ENCODE measurements at places on chromosomes 3 and 15. TPM values are rescaled to one million over a fixed set of nuclear protein-coding genes. Genes with fewer than 3 reads are reported as not detected.
A peak's percentile ranks its signal among the peaks of the same experiment; 100 is the strongest.

GRCh38 chr3:46406788-46407611 lies at the start of the genes CCR5AS and CCRL2:
Gene CCR5AS (minus strand): TSS chr3:46407066.
Gene CCRL2 (plus strand): TSS chr3:46407259. CDS start chr3:46408080, 821 bp downstream.
- DNase-seq = no peak

GRCh38 chr3:136802481-136802996 lies 16.4 kb upstream of the SLC35G2 start:
- DNase-seq = no peak

DNA sequence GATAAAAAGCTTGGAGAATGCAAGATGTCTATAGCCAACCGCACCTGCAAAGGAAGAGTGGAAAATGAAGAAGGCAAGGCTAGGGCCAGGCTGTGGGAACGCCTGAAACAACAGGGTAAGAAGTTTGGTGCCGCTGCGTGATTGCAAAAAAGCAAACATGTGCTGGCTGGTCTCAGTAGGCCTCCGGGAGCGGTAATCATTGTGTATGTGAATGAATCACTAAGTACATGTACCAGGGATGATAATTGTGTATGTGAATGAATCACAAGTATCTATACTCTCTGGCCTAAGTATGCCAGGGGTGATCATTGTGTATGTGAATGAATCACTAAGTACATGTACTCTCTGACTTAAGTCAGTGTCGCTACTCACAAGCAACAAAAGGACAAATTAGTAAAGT lies 40.3 kb upstream of the PARL start:
- no peak for DNase-seq

DNA sequence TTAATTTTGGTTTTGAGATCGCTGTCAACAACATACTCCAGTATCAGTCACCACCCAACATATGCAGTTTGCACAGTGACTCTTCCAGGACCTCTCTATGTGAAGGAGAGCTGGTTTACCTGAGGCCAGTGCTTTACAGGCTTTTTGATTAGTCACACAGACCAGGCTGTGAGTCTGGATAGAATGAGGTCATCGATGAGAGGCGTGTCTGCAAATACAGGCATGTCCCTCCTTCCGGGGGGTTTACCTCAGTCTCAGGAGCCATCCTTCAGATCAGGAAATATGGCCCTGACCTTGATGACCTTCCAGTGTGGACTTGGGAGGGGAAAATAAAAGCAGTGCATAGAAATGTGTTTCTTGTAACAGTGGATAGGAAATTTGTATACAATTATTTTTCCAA lies 46.9 kb downstream of the KBTBD12 start:
- peak; percentile 18 for DNase-seq

DNA sequence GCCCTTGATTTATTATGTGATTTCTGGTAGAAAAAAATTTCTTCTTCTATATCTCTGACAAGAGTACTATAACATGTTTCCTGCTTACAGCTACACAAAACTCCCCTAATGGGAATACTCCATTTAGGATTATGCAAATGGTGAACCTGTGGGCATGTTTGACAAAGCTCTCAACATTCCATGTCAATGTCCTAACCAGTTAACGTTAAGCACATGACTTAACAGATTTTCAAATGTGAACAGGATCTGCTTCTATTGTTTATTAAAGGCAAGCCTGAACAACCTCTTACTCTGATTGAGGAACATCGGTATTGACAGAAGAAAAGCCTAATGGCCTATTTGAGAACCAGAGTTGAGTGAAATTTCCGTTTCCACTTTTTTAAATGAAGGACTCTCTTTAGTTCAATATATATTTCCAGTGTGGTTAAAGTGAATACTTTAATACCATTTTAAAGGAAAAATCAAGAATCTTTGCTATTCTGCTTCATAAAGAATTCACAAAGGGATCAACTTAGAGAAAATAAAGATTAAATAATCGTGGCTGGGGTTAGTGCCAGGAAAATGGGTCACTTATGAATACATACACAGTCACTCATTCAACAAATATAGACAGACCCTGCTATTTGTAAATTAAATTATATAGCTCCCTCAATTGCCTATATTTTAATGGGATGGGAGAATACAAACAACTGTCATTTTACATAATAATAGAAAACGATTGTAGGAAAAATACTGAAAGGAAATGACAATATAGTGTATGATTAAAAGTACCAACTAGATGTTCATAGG lies 300.3 kb upstream of the CBLB start:
- DNase-seq = no peak

GRCh38 chr15:99268431-99268830 lies 17.1 kb downstream of the LRRC28 start:
- DNase-seq = no peak

DNA sequence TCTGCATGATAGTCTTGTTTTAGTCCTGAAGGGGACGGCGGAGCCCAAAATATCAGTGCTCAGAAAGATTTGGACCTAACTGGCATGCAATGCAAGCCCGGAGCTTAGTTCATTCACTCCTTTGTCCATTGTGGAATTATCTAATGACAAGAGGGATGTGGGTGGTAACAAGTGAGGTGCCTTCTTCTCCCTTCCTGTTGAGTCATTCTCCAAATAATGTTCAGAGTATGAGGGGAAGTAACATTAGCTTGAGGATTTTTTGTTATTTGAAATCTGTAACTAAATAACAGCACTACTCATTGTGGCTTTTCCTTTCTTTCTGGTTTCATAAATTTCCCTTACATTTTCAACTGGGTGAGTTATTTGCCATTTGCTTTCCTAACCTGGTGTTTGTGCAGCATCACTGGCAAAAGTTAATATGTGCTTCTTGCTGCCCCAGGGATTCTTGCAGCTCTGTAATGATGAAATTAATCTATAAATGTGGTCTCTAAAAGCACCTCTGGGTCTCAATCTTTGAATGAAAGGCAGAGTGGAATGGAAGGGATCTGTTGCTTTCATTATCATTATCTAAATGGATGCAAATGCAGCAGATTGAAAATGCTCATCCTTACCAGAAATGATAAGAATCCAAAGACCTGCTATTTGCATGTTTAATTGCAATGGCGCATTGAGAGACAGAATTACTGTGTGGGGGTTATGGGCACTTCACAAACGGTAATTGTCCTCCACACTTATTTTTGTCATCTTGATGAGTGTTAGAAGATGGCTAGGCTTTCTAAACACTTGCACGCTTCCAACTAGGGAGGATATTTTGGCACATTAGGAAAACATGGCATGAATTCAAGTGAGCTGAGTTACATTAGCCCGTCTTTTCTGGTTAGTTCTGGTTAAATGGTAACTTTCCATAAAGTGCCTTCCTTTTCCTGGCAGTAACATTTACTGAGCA lies 89.9 kb upstream of the MITF start:
- DNase-seq = no peak

- no peak for DNase-seq
Measured at GRCh38 chr3:190172751-190173150, 52.1 kb upstream of the P3H2 start.

- DNase-seq = no peak
Measured at GRCh38 chr15:72503147-72503546, 29.0 kb downstream of the ARIH1 start.

GRCh38 chr3:132773071-132773619 lies 50.9 kb upstream of the NPHP3 start:
- DNase-seq = peak; percentile 21

GRCh38 chr15:81060907-81061306 lies 60.2 kb downstream of the TLNRD1 start:
- DNase-seq = no peak

DNA sequence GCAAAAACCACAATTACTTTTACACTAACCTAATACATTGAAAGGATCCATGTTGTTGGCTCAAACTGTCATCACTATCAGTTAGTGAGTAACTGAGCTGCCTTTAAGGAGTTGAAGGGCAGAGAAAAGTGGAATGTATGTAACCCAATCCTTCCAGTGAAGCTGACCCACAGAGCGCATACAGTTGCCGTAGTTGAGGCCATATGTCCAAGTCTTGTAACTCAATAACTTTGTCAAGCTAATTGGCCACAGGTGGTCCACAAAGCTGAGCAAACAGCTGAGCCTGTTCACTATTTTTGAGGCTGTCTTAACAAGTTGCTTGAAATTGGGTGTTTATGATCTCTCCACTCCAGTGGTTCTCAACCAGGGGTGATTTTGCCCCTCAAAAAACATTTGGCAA lies 169.0 kb upstream of the SLC24A5 start:
- no peak for DNase-seq

DNA sequence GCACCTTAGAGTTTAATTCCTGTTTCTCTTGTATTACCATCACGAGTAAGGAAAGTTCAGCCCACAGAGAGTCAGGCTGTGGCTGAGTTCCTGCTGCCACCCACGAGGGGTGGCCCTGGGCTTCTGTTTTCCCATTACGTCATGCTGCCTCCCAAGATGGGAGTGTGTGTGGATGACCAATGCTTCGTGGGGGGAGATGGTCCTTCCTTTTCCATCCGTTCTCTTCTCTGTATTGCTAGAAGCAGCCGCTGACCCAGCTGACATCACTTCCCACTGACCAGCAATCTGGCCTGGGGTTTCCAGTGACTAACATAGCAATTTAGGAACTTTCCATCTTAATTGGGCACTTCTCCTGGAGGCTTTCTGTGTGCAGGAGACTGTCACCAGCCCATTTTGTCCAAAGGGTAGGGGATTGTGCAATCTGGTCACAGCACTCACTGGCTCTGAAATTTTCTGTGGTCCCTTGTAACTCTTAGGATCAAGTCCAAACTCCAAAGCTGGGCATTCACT lies 9.3 kb downstream of the IRAK2 start:
- DNase-seq = no peak

DNA sequence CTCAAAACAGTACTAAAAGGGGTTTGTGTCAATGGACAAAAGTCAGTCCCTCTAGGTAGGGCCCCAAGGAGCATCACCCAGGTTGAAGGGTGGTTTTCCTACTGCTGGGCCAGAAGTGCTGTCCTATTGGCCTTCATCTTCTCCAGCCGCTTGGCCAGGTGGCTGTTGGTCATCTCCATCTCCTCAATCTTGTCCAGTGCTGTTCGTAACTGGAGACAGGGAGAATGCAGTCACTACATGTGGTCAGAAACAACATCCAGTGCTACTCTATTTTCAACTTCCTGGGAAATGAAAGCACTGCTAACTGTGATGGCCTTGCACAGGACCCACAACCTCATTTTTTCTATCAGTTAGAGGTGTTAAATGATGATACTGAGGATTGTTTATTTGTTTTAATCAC lies 60.4 kb downstream of the MLH1 start:
- no peak for DNase-seq

DNA sequence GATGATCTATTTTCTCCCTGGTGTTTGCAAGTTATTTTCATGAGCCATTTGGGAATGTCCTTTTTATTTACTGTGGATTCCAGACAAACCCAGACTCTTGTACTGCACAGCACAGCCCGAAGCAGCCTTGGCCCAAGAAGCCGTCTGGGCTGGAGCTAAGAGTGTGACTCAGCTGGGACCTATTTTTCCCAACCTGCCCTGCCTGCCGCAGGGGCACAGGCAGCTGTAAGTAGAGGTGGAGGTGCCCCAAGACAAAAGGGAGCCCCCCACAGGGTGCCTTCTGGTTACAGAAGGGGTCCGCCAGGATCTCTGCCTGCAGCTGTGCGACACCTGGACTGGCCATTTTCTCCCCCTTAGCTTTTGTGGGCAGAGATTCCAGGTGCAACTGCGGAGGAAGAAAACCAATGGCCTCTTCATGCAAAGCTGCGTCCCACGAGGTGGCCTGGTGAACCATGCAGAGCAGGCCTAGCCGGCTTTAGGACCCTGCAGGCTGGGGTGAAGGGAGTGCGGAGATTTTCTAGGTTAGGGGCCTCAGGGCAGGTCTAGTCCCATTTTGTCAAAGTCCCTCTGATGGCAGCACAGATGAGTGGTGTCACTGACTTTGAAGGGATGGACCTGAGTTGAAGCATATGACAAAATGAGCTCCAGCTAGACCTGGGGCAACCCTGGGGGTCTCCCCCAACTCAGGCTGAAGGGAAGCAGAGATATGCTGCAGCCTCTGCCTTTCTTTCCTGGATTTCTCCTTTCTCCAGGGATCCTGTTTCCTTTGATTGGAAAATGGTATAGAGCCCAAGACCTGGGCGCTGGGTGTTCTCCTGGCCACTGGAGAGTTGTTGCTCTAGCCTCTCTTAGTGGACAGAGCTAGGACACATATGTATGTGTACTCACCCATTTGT lies 131.2 kb downstream of the KLF13 start:
- no peak for DNase-seq

DNA sequence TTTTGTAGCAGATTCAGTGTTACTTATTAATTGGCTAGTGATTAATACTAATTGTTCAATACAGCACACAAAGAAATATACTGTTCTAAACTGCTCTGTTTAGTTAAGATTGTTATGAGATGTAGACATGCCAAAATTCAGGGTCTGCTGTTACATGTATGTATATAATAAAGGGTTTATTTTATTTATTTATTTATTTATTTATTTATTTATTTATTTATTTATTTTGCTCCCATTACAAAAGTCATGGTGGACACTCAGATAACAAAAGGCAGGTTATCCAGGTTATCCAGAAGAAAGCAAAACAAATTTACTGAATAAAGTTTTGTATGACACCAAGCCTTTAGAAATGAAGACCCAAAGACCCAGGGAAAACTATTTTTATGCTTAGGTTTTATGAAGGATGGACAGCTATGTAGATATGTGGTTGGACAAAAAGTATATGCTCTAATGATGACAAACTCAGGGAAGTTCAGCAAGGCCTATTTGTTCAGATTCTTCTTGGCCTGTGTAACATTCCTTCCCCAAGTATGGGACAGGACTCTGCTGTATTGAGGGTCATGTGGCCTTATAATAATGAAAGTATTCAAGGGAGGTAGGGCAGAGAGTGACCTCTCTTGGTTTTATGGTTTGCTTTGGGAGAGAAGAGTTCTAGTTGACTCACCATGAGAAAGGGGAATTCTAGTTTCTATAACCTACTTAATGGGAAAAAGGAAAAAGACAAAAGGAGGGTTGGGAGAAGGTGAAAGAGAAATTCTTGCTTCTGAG lies 1056.8 kb downstream of the ROBO2 start:
- no peak for DNase-seq

- DNase-seq = no peak
Measured at GRCh38 chr3:71067977-71068654, 515.4 kb downstream of the FOXP1 start.

- no peak for DNase-seq
Measured at GRCh38 chr3:77967621-77968020, 927.7 kb downstream of the ROBO2 start.

- DNase-seq = peak; percentile 47
Measured at GRCh38 chr15:79540551-79540950, 108.4 kb downstream of the MINAR1 start.

GRCh38 chr3:117226932-117227331 lies 517.4 kb downstream of the TUSC7 start:
- no peak for DNase-seq

DNA sequence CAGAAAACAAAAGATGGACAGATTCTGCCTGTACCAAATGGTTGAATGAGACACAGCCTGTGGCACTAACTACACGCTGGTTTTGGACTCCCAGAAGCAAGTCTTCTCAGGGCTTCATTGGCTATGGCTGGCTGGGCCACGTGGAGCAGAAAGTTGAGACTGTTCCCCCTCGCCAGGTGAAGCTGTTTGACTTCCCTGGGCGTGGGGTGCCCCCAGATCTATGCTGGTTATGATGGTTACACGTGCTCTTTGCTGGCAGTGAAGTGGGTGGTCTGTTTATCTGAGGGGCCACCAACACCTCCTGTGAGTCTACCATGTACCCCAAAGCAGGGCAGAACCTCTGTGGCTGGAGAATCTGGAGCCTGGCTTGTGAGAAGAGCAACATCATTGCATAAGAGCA lies 60.3 kb upstream of the EPHA6 start:
- no peak for DNase-seq

- DNase-seq = peak; percentile 41
Measured at GRCh38 chr15:70703096-70703878, 60.1 kb downstream of the UACA start.

CHDH gene
- total RNA-seq = 31.4 TPM

UBAP1L gene
- total RNA-seq = 1.4 TPM

LMLN gene
- 4.3 TPM for total RNA-seq

RHOV gene
- total RNA-seq = 4.7 TPM

NEK10 gene
- 2.0 TPM for total RNA-seq

SPESP1 gene
- not detected for total RNA-seq

GATA2 gene
- 0.83 TPM for total RNA-seq

TF gene
- 0.76 TPM for total RNA-seq

Measured in GM23338 (cell line).